A549 treated with CpdA at 1 μM for 4 hours (cell line): ENCODE measurements at places on chromosomes 16 and 17. TPM values are rescaled to one million over a fixed set of nuclear protein-coding genes. Genes with fewer than 3 reads are reported as not detected.

The MKS1 gene
- total RNA-seq, result 9.4 to 12.3 TPM (median 12.1 TPM) in 5 replicates

The CFAP119 gene
- 4.5 to 9.7 TPM (median 9.0 TPM) in 5 replicates for total RNA-seq

The ACE gene
- 0.36 to 0.72 TPM (median 0.55 TPM) in 5 replicates for total RNA-seq

The CTRB1 gene
- total RNA-seq, result not detected in 5 replicates

The SMTNL2 gene
- 0.12 to 0.99 TPM (median 0.31 TPM) in 5 replicates for total RNA-seq

The TEX14 gene
- total RNA-seq, result 0.02 to 0.15 TPM (median 0.09 TPM) in 4 of 5 replicates, not detected in the other

The PRR35 gene
- 0.08 to 0.20 TPM (median 0.09 TPM) in 3 of 5 replicates, not detected in the others for total RNA-seq

The KRTAP2-2 gene
- total RNA-seq, result not detected in 5 replicates

The PTGES3L gene
- 0.55 to 0.99 TPM (median 0.84 TPM) in 5 replicates for total RNA-seq

The MT1H gene
- total RNA-seq, result not detected in 5 replicates

The COG7 gene
- total RNA-seq, result 14.6 to 18.4 TPM (median 16.8 TPM) in 5 replicates

The SNX20 gene
- not detected in 5 replicates for total RNA-seq

The MMP2 gene
- total RNA-seq, result 9.3 to 16.3 TPM (median 11.8 TPM) in 5 replicates

The OTOP2 gene
- total RNA-seq, result 0.06 to 0.17 TPM (median 0.08 TPM) in 4 of 5 replicates, not detected in the other
